CD4-positive, alpha-beta T cell treated with Interleukin-17A for 4 hours (primary cell): ENCODE measurements at places on chromosomes 12 and 14.

DNA sequence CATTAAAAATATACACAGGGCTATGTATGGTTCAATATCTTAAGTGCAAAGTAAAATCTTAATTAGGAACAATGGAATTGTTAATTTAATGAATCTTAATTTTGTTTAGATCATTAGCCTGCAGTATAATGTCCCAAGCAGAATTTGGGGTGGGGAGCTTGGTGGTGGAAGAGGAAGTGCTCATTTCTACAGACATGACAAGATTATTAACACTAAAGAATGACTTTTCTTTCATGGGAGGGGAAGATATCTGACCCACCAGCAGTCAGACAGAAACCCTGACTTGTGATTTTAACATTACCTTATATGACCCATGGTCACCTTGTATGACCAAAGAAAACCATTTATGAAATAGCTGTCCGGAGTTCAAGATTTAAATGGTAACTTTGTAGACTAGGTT lies 41.3 kb upstream of the HIF1A start:
- DNase-seq: no peak

DNA sequence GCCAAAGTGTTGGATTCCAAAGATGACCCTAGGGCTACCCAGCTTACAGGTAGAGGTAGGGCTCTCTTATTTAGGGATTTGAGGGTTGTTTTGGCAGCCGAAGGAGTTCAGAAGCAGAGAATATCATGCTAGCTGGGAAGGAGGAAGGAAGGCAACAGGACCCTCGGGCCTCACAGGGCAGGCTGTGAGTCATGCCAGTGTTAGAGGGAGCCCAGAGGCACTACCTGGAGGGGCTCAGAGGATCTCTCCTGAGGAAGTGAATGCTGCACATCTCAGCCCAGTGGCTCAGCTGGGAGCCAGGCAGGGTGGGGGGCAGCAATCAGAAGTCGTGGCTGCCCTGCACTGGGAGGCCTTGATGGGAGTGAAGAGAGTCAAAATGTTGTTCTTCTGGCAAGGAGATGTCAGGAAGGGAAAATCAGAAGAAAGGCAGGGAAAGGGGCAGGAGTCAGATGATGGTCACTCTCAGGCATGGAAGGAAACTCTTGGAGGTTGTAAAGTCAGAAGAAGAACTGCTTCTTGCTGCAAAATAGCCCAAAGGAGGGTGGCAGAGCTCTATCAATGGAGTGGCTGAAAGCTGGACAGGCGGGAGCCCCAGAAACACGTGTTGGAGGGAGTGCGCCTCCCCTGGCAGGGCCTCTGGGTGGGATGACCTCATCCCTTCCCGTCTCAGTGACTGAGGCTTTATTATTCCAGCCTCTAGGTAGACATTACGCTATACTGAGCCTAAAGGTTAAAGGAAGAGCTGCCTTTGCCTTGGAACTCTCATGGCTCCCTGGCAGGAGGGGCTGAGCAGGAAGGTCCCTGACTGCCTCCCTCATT lies 141.3 kb downstream of the SMOC1 start:
- DNase-seq: no peak

- DNase-seq: no peak
Observed at GRCh38 chr14:102819747-102820330, 42.6 kb downstream of the TRAF3 start.

- DNase-seq: no peak
Observed at GRCh38 chr14:34363733-34364134, 98.3 kb downstream of the SPTSSA start.

- DNase-seq: no peak
Observed at GRCh38 chr14:57771801-57772200, 94.1 kb downstream of the SLC35F4 start.

- no peak for DNase-seq
Observed at GRCh38 chr14:71410578-71411284, 503.5 kb downstream of the PCNX1 start.

GRCh38 chr12:108381787-108382436 lies 42.8 kb upstream of the CMKLR1 start:
- no peak for DNase-seq

- DNase-seq: no peak
Observed at GRCh38 chr12:52148464-52149181, 43.2 kb downstream of the KRT80 start.

GRCh38 chr14:100490252-100490651 lies 97.0 kb downstream of the BEGAIN start:
- no peak for DNase-seq

- no peak for DNase-seq
Observed at GRCh38 chr12:91009319-91009950, 4.7 kb upstream of the EPYC start.

DNA sequence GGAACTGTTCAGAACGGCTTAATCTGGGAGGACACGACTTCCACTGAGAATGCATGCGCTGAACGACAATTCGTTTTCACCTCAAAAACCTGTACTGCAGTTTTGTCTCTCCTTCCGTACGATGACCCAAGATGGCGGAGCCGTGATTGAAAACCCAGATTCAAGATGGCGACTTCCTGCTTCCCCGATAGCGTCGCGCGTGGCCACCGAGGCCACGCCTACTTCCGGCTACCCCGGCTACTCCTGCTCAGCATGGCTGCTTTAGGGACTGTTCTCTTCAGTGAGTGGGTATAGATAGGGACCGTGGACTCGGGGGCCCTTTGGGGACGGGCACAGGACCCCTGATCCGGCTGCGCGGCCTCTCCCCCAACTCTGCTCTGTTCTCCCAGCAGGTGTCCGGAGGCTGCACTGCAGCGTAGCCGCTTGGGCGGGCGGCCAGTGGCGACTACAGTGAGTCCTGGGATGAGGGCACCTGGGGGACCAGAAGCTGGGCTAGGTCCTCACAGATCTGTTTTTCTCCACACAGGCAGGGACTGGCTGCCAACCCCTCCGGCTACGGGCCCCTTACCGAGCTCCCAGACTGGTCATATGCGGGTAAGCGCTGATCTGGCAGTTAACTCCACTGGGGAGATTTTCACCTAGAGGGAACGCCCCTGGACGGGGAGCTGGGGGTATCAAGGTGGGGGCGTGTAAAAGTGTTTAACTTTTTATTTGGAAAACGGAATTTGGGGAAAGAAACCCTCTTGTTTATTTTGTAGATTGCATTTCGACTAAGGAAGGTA lies at the start of gene MRPL52:
MRPL52 (plus strand) TSS at position 227 of the 782 bp plus-strand sequence; CDS start at position 253, 26 bp downstream.
- DNase-seq: peak; percentile 95

DNA sequence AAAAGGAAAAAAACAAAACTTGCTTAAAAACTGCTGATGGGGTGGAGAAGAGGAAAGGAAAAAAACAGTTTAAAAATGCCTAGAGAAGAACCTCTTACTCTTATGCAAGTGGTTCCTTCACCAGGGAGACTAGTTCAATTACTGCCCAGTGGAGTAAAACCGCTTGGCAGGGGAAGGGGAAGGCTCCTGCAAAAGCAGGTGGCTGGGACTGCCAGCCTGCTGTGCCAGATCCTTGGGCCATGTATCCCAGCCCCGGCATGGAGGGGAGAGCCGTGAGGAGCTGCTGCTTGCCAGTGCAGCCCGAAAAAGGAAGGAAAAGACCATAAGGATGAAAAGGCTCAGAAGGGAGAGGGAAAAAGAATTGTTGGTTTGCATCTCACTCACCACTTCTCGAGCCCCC lies 123.0 kb downstream of the FSCB start:
- DNase-seq: no peak

- peak; percentile 60 for DNase-seq
Observed at GRCh38 chr12:25382311-25383106, 131.8 kb upstream of the KRAS start.

- DNase-seq: no peak
Observed at GRCh38 chr12:50402264-50403000, 1.7 kb downstream of the LARP4 start.

GRCh38 chr12:57869927-57870318 lies 23.4 kb upstream of the CTDSP2 start:
- no peak for DNase-seq

GRCh38 chr14:99930420-99931274 lies 134.6 kb upstream of the EVL start:
- no peak for DNase-seq

DNA sequence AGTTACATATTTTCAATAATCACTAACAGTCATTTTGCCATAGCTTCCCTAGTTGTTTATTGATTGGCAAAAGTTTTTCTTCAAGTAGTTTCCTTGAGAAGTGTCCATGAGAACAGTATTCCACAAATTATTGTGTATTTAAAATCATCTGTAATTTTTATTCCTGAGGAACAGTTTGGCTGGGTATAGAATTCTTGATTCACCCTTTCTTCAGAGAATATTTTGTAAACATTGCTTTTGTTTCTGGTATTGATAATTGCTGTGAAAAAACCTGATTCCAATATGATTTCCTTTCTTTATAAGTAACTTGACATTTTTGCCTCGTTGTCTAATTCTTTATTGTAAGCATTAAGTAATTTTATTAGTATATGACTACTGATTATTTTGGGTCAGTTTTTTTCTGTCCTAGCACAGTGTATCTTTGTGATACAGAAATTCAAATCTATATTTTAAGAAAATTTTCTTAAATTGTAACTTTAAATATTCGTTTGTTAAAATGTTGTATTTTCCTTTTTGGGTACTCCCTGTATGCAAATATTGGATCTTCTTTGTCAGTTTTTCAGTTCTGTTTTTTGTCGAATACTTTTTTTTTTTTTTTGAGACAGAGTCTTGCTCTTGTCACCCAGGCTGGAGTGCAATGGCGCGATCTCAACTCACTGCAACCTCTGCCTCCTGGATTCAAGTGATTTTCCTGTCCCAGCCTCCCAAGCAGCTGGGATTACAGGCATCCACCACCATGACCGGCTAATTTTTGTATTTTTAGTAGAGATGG lies 162.0 kb upstream of the ATP2B1 start:
- no peak for DNase-seq

DNA sequence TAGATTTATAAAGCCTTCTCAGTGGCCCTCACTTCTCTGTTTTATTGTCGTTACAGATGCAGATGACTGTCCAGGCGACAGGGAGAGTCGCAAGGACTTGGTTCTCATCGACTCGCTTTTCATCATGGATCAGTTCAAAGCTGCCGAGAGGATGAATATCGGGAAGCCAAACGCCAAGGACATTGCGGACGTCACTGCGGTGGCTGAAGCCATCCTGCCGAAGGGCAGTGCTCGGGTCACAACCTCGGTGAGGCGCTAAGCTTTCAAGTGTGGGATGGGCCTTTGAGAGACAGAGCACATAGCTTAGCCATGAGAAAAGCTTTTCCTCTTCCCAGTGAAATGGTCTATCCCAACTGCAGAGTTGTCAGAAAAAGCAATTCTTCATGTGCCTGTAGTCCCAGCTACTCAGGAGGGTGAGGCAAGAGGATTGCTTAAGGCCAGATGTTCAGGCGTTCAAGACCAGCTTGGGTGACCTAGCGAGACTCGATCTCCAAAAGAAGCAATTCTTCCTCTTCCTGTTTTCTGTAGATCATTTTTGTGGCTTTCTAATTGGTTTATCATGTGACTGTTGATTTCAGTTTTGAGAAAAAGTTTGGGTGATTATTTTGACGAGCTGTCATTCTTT lies 56.4 kb downstream of the EP400 start:
- no peak for DNase-seq

DNA sequence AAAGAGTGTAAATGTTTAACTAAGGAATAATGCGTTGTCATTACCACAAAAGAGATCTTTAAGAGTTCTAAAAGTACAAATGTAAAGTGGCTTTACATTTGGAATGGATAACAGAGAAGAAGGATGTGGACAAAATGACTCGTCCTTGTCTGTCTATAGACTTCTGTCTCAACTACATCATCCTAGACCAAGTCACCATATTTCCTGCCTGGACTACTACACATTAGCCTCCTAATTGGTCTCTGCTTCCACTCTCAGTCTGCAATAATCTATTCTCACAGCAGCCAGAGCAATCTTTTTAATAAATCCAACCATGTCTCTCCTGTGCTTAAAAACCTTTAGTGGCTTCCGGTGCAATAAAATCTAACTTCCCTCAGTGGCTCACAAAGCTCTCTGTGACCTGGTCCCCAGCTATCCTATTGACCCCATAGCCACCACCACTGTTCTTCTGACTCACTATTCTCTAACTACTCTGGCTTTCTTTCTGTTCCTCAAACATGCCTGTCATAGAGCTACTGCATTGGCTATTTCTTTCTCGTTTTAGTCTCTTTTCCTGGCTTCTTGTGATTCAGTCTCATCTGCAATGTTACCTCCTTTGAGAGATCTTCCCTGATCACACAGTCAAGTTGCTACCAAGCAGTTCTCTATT lies 91.1 kb downstream of the MYF5 start:
- DNase-seq: no peak

GRCh38 chr12:25130741-25131188 lies 64.2 kb downstream of the DNAI7 start:
- DNase-seq: no peak

DNA sequence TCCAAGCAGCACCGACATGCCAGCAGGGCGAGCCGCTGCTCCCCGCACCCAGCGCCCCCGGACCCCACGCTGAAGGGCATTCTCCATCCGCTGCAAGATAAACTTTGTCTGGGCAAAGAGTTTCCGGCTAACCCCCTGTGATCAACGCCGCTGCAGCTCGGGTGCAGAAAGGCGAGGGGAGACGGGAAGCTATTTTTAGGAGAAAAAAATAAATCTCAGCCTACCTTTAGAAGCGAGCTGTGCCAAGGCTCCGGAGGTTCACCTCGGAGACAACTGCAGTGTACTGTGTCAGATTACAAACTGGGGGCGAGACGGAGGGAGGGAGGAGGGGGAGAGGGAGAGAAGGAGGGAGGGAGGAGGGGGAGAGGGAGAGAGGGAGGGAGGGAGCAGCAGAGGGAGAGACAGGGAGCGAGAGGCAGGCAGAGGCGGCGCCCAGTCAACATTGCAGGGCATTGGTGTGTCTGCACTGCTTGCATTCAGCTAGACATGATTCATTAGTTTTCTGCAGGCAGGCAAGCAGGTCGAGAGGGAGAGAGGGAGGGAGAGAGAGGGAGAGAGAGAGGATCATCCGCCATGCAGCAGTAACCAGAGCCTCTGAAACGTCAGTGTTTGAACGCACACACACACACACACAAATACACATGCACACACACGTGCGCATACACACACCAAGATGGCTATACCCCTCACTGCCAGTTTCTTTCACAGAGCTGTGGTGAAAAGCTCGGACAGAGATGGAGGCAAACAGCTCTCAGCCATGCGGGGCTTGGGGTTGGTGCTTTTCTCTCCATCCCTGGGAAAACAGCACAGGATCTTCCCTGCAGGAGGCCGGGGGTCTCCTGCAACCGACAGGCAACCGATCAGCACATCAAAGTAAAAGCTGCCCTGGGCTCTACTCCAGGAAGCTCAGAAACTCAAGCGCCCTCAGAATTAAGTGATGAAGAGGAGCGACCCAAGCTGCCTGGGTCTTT lies at the start of gene RIMBP2:
RIMBP2 (minus strand) TSS at position 302 of the 971 bp plus-strand sequence. CDS start 237,286 bp downstream, outside the sequence.
- no peak for DNase-seq

DNA sequence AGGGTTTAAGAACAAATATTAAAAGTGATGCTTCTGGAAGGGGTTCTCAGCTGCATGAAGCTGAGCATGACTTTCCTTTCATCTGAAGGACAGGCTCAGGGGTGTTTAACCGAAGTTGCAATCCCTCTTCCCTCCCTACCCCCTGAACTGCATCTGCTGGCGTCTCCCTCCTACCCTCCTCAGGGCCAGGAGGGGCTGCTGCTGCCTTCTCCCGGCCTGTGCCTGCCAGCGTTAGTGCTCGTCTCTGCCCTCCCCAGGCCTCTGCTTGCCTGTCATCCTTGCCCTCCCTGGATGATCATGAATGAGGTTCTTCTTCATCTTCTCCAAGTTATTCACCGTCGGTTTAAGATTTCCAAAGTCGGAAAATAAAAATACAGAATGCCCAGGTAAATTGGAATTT lies 12.2 kb downstream of the SMOC1 start:
- DNase-seq: no peak
